ENCODE measurements at places on chromosomes 5 and 9.
A peak's percentile ranks its signal among the peaks of the same experiment; 100 is the strongest.

DNA sequence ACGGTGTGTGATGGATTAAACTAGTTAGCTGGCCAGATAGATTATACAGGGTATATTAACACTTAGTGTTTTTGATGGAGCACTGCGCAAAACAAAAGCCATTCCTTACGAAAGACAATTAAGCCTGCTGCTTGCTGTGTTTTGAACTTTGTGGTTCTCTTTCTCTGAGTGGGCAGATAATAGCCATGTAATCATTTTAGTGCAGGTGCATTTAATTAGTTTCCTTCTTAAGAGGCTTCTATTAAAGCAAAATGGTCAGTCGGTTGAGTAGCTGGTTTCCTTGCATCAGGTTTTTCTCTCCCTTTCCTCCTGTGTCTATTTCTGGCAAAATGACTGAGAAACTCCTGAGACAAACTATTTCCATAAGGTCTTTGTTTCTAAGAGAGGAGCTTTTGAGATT lies 512.5 kb downstream of the DMAC1 start:
- DNase-seq, result no peak

GRCh38 chr5:176889321-176890280 lies 9.5 kb downstream of the HK3 start:
- no peak for DNase-seq

- no peak for DNase-seq
Measured at GRCh38 chr9:93572221-93572620, 4.2 kb upstream of the PHF2 start.

DNA sequence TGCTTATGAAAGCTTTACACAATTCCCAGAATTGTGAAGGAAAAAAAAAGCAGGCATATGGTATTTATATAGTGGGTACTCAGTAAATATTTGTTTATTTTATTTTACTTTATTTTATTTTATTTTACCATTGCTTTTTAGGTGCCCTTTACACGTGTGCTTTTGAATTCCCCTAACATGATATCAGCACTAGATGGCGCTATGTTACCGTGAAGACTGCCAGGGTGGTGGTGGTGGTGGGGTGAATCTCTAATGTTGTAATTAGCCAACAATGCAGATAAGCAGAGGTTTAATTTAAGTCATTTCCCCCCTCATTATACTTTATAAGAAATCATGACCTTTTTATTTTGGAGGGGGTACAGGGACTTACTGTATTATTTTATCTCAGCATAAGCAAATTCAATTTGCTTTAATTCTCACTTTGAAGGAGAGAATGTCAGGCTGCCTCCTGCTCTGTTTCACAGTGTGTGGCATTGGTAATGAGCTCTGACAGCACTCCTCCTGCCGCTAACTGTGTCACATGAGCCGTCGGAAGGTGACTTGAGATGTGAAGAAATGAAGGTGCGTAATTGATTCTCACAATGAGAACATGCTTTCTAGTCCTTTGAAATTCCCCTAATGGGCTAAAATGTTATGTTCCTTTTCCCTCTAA lies 165.6 kb downstream of the YTHDC2 start:
- DNase-seq, result peak; percentile 32

- no peak for DNase-seq
Measured at GRCh38 chr9:100269656-100270055, 83.1 kb downstream of the TEX10 start.

DNA sequence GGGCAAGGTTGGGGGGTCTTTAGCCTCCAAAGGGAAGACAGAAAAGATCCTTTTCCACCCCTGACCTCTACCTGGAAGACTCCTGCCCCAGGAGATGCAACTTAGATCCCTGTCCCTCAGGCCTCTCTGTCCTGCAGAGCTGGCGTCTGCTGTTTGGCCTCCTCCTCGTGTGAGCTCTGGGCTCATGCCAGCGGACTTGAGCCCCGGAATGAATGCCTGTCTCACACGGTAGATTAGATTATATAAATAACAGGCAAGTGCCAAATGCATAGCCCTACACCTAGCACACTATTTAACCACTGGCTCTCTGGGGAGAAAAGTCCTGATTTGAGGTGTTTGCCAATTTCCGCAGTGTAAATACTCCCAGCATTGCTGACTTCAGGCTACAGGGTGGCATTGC lies 1.4 kb upstream of the WNK2 start:
- no peak for DNase-seq

- DNase-seq, result peak; percentile 43
Measured at GRCh38 chr9:19102181-19102630, 498 bp downstream of the HAUS6 start.

DNA sequence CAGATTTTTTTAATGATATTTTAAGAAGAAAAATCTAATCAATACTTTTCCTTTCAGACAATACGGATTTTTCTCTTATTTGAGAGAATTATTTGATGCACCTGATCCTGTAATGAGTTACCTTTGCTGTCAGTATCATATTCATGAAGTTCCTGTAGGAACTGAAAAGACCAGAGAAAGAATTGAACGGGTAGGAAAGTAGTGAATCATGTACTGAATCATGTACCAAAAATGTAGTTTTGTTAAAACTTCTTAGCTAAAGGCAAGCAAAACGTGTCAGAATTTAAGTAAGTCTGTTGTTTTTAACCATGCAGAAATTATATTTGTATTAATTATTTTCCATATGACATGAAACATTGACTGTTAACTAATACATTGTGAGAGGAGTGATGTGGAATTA lies 56.6 kb downstream of the SMC5 start:
- no peak for DNase-seq

DNA sequence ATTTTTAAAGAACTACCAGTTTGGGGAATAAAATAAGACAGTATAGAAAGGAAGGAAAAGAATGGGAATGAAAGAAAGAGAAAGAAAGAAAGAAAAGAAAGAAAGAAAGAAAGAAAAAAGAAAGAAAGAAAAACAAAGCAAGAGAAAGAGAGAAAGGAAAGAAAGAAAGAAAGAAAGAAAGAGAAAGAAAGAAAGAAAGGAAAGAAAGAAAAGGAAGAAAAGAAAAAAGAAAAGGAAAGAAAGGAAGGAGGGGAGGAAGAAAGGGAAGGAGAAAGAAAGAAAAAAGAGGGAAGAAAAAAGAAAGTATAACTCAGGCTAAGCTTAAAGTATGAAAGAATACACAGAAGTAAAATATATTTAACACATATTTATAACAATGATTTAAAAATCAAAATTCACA lies 51.0 kb upstream of the FGF10 start:
- no peak for DNase-seq

- DNase-seq, result no peak
Measured at GRCh38 chr5:35894131-35894530, 37.4 kb downstream of the IL7R start.

DNA sequence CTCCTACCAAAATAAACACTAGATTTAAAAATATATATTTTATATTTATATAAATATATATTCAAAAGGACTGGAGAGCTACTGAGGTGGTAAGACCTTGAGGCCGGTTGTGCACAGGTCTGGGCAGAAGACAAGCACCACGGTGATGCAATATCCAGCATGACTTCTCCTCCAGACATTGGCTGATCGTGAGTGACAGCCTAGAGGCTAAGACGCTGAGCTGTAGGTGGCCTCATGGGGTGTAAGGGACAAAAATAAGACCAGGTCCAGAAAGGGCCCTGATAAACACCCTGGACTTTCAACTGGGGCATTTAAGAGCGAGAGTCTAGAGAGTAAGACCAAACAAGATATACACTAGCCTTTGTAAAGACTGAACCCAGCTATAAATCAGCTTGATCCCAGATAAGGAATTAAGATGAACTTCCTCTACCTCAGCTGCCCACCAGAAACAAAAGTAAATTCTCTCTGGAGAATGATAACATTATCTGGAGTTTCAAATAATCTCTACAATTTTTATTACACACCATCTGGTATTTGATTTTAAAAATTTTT lies 14.2 kb upstream of the C5orf47 start:
- DNase-seq, result no peak

GRCh38 chr5:150731669-150732242 lies 27.1 kb downstream of the DCTN4 start:
- no peak for DNase-seq

DNA sequence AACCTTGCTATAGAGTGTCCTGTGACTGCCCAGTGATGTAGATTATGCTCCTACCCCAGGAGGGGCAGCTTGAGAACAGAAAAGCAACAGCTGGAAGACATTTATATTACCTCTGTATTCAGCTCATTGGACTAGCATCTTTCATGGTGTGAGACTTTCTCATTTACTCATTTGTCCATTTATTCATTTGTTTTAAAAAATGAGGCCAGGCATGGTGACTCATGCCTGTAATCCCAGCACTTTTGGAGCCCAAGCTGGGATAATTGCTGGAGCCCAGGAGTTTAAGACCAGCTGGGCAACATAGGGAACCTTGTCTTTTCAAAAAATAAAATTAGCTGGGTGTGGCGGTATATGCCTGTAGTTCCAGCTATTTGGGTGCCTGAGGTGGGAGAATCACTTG lies 130.0 kb upstream of the LHFPL2 start:
- no peak for DNase-seq

GRCh38 chr5:74738406-74738805 lies 28.5 kb downstream of the GFM2 start:
- no peak for DNase-seq

DNA sequence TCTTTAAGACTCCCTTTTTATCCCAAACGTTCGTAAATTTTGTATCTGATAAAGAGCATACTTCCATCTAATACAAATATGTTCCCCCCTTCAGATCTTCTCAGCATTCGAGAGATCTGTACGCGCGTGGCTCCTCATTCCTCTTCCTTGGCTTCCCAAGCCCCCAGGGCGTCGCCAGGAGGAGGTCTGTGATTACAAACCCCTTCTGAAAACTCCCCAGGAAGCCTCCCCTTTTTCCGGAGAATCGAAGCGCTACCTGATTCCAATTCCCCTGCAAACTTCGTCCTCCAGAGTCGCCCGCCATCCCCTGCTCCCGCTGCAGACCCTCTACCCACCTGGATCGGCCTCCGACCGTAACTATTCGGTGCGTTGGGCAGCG lies 19.9 kb downstream of the CDKN2A start:
- DNase-seq, result no peak

DNA sequence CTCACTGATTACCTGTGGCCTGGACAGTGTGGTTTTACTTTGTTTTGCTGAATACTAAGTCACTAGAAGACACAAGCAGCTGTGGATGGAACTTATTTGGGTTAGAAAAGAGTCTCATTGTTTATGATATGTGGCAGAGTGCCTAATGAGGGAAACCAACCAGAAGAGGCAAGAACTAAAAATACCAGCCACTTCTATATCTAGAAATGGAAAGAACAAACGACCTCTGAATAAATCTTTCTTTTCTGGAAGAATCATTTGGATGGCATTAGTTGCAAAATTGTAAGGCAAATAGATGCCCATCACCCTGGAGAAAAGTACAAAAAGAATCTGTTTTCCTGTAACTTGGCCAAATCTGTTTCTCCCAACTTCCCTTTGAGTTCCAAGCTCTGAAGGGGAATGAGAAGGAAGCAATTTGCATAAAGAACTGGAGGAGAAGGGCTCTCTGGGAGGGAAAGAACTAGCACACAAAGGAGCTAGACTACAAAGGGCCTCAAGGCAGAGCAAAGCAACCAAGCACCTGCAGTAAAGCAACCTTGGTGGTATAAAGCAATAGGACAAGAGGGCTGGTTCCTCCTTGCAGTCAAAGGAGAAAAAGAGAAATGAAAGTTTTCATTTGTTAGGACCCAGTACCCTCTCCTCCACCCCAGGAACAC lies 455.4 kb downstream of the CAAP1 start:
- no peak for DNase-seq

- DNase-seq, result peak; percentile 43
Measured at GRCh38 chr5:80607832-80608231, 37.8 kb upstream of the ANKRD34B start.

- no peak for DNase-seq
Measured at GRCh38 chr5:76771705-76772405, 47.0 kb upstream of the F2RL1 start.

DNA sequence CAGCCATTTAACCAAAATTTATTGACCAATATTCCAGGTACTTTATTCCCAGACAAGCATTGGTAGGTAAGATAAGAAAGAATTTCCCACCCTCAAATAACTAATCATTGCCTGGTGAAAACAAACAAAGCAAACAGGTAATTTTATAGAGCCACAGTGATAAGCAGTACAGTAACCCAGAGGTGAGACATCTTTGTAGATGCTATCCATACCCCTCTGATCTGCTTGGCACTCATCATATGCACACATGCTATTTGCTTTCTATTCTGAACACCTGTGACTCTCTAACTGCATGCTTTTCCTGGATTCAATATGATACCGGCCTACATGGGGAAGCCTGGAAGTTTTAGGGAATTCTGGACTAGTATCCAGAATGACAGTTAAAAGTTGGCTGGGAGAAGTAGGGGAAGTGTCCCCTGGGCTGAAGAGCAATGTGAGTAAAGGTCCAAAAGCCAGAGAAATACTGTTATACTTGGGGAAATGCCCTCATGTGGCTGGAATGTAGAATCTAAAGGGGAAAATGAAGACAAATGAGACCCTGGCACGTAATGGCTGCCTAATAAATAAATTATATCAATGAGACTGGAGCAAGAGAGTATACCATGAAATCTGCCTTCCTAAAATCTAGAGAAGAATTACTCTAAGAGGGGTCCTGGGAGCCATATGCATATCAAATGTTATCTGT lies 243.8 kb upstream of the ADAMTSL1 start:
- DNase-seq, result no peak

- DNase-seq, result peak; percentile 39
Measured at GRCh38 chr5:151700820-151701219, 14.1 kb upstream of the SPARC start.

DNA sequence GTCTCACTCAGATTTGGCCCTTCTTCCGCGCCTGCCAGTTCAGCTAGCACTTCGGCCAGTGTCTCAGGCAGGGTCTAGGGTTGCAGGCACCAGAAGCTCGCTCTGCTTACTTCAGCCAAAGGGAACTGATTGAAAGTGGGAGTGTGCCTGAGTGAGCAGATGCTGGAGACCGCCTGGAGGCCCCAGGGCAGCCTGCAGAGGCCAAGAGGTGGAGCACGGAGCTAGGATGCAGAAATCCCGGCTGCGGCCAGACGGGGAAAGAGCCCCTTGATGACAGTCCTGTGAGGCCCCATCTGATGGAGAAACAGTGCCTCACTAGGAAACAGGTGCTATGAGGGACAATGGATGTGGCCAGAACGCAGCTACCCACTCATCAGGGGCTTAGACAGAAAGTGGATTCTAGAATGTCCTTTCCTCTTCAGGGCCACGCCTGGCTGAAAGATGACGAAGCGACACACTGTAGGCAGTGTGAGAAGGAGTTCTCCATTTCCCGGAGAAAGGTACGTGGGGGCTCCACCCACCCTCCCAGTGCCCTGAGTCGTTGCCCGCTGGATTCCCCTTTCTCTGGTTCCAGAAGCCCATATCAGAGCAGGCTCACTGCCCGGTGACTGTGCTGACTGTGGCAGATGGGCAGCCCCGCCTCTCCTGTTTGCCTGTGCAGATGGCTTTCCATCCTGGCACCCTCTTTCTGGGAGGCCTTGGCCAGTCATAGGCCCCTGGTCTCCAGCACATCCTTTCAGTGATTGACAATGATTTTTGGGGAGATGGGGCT lies 16.1 kb downstream of the HNRNPH1 start:
- no peak for DNase-seq

Measured in GM10248 (cell line).